ENCODE measurements at places on chromosomes 3 and 15.

- DNase-seq = no peak
Measured at GRCh38 chr3:166864473-166865467, 515.3 kb downstream of the ZBBX start.

DNA sequence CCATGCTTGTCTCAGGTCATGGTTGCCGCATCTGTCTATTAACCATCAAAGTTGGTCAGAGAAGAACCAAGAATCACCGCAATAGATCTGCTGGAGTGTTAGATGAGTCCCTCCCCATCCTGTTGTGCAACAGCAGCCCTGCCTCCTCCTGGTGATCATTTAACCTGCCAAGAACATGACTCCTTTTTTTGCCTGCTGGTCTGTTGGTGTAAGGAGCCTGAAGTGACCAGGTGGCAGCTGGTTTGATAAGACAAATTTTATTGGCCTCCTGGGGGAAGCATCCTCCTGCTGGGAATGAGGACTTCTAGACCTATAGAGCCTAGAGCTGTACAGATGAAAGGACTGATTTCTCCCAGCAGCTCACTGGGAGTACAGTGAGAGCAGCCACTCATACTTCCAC, 43.5 kb upstream of the RAF1 start:
- no peak for DNase-seq

GRCh38 chr3:36648241-36649034, 115.9 kb downstream of the DCLK3 start:
- peak; percentile 22 for DNase-seq

DNA sequence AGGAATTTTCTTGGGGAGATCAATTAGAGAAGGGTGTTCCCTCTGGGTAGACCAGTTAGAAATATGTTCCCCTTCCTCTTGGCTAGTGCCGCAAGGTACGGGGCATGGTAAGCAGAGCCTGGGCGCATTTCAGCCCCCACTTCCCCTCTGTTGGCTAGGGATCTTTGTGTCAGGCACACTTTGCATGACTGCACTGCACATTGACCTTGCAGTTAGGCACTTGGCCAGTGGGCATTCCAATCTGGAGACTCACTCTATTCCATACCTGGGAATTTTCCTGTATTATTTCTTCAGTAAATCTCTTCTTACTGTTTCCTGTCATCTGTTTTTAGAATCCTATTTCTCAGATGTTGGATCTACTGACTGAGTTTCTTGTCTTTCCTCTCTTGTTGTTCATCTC, 30.0 kb upstream of the CACNA1D start:
- no peak for DNase-seq

GRCh38 chr3:1942781-1943180, 155.9 kb upstream of the CNTN4 start:
- DNase-seq = no peak

GRCh38 chr3:194541483-194541882, 54.7 kb upstream of the ATP13A3 start:
- DNase-seq = peak; percentile 23

DNA sequence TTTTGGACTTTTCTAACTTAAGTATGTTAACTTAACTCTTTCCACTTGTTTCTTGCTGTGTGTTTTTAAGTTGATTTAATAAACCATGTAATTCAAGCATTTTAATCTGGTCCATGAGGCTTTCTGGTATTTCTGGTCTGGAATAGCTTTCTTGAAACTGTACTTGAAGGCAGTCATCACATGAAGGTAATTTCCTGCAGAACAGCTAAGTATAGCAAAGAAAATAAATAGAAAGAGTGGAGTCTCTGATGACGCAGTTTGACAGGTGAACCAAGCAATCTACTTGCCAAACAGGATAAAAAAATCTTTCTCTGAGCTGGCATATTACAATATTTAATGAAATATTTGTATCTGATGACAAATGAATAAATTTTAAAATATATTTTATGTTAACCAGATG, 74.9 kb downstream of the BTLA start:
- no peak for DNase-seq

GRCh38 chr3:155131104-155131503, 51.0 kb downstream of the MME start:
- DNase-seq = no peak

DNA sequence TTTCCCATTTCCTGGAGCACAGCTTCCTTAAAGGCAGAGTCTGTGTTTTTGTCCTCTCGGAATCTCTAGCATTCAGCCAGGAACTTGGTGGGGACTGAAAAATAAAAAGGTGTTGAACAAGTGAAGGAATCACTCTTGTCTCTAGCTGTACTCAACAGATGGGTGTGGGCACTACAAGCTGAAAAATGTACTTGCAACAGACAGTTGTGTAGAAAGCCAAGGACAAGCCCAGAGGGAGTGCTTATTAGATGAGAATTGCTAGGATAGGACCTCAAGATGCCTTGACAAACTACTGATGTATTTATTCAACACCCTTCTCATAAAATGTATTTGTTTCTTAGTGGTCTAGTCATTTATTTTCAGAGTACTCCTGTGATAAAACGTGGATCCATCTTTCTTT, 95.1 kb downstream of the CHCHD6 start:
- DNase-seq = no peak

- DNase-seq = no peak
Measured at GRCh38 chr3:172258624-172259023, 189.6 kb downstream of the GHSR start.
